ENCODE measurements at places on chromosomes 1 and 21. TPM values are rescaled to one million over a fixed set of nuclear protein-coding genes. Genes with fewer than 3 reads are reported as not detected.

The TRIM67 gene
- not detected for total RNA-seq

The TMEM234 gene
- total RNA-seq: 14.7 TPM

The MAP3K21 gene
- total RNA-seq: 0.65 TPM

The RSPH1 gene
- total RNA-seq: not detected

The ILDR2 gene
- total RNA-seq: not detected

The CELA3A gene
- total RNA-seq: not detected

The CYP4Z1 gene
- total RNA-seq: not detected

The RPTN gene
- not detected for total RNA-seq

The SYCP1 gene
- not detected for total RNA-seq

The C1orf56 gene
- total RNA-seq: 0.72 TPM

The PATJ gene
- total RNA-seq: 2.8 TPM

The GPR137B gene
- 9.2 TPM for total RNA-seq

The BCL2L15 gene
- total RNA-seq: not detected

The PLA2G4A gene
- 67.5 TPM for total RNA-seq

The DNAJC6 gene
- total RNA-seq: 4.7 TPM

The NR1I3 gene
- not detected for total RNA-seq

The TSPEAR gene
- not detected for total RNA-seq
